Esophagus squamous epithelium (tissue), 5 donors: ENCODE measurements at places on chromosomes 7 and 10.

GRCh38 chr7:47836503-47837202 is 111.6 kb downstream of the PKD1L1 start:
- DNase-seq = no peak

DNA sequence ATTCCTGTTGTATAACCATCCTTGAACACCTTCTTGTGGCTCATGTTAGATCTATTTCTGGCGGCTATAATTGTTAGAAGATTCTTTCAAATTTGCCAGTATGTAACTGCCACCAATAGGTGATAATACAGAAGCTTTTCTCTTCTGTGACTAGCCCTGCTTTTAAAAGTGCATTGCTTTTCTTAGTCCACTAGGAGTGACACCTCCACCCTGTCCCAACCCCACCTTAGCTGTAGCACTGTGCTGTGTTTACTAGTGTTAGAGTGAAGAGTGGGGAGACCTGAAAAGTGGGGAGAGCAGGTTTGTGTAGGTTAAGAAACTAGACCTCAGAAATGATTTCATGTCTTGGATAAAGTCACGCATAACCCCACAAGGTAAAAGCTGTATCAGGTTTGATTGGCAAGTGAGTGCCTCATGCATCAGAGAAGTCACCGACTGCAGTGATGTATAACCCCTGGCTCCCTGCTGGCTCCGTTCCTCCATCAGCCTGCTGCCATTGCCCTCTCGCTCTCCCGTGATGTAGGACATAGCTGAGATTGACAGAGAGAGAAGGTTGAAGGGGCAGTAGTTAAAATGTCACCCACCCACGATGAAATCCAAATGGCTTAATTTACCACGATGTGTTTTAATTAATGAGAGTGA is 12.5 kb downstream of the NPVF start:
- DNase-seq = no peak

GRCh38 chr7:46386428-46387399 is 465.6 kb upstream of the IGFBP3 start:
- DNase-seq = no peak

- DNase-seq = no peak
Observed at GRCh38 chr7:50731703-50732582, 50.8 kb downstream of the GRB10 start.

DNA sequence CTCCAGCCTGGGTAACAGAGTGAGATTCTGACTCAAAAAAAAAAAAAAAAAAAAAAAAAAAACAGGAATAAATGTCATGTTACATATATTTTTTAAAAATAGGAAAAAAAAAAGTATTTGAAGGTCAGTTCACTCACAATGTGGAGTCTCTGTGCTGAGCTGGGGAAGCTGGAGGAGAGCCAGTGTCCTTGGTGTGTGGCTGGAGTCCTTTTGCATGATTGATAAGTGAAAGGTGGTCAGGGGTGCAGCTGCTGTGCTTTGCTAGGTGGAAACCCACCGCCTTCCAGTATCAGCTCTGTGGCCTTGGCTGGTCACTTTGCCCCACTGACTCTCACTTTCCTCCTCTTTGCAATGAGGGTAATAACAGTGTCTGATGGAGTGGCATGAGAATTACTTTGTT is 101.9 kb downstream of the VWC2 start:
- DNase-seq = no peak

DNA sequence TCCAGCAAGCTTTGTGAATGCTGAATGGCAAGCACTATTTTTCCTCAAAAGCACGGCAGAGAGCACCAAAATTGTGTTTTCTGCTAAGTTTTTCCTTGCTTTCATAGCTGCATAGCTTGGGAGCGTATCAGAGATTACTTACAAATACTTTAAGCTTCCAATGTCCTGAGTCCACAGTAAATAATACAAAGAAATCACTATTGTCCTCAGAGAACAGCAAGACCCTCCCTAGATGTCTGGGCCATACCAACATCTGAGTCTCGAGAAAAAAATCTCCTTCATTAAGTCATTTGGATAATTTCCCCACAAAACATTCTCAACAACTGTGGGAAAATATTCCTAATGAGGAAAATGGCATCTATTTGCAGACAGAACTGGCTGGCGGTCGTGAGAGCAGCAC is 41.7 kb downstream of the SGMS1 start:
- no peak for DNase-seq

DNA sequence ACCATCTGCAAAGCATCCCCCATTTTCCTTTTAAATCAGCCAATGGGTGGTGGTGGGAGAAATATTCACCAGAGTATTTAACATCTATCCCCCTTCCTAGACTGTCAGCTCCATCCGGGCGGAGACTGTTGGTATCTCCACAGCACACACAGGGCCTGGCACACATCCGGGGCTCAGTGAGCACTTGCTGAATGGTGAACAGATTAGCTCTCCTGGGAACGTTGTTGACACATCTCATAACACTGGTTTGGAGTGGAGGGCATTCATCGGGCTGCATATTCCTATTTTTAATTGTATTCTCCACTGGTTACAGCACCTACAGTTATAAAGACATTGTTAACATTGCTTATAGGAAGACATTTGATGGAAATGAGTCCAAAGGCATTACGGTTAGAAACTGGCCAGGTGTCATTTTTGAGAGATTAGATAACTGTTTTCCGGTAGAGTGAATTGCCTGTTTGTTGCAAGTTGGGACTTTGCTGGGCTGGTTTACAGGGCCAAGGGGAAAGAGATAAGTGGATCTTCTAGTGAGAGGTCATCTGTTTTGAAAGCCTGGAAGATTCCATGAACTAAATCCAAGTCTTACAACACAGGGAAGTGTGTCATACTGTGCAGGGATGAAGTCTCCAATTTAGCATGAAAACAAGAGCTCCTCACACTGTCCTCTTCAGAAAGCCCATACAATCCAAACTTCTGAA is 101.8 kb downstream of the EGFR start:
- no peak for DNase-seq
